ENCODE measurements at places on chromosomes 16 and 17.

GRCh38 chr17:2195729-2196128, 107.9 kb downstream of the SMG6 start:
- DNase-seq, result no peak

- DNase-seq, result no peak
Measured at GRCh38 chr17:3986270-3986938, 22.2 kb upstream of the ATP2A3 start.

- DNase-seq, result peak; percentile 56
Measured at GRCh38 chr16:53433509-53433908, 762 bp upstream of the RBL2 start.

DNA sequence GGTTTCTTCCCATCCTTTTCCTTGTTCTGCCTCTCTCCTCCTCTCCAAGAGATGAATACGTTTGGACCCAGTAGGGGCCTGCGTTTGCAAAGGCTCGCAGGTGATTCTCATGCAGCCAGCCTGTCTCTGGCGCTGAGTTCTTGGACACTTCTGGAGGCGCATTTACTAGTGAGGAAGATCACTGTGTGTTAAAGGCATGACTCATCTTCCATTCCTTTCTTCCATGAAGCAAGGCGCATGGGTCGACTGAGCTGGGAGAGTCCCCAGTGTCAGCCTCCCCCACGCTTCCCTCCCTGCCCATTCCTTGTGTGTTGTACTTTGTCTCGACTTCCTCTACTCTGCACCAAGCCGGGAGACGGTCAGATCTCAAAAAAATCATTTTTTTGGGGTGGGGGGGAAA, 159.9 kb upstream of the EEF2KMT start:
- no peak for DNase-seq

GRCh38 chr17:78899361-78900260, 3.4 kb downstream of the CEP295NL start:
- peak; percentile 16 for DNase-seq

DNA sequence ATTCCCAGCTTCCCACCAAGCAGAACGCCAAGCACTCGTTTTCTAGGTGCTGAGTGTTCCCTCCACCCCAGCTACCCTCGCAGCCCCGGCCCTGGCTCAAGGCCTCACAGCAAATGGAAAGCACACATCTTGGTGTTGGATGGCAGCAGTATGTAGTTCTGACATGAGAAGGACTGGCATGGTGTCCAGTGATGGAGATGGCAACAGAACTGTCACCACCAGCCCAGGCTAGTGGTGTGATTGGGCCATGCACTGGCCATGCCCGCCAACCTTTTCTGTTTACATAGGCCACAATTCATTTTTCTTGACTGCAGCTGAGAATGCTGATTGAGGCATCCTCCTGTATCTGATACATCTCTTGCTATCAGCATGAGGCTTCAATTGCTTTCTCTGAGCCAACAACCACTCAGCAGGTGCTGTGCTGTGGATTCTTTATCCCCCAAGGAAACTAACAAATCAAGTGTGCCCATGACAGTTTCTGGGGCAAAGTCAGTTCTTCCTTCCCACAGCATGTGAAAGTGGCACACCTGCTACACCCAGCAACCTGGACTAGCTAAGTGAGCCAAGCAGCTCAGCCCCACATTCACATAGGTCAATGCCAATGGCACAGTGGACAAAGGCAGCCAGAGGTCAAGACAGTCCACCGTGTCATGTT, 3.8 kb downstream of the SLC12A4 start:
- no peak for DNase-seq

- no peak for DNase-seq
Measured at GRCh38 chr16:79519448-79519847, 81.1 kb downstream of the MAF start.

GRCh38 chr16:82368041-82368440, 198.0 kb upstream of the MPHOSPH6 start:
- DNase-seq, result peak; percentile 55

- no peak for DNase-seq
Measured at GRCh38 chr16:66131156-66131807, 235.2 kb upstream of the CDH5 start.

- DNase-seq, result no peak
Measured at GRCh38 chr17:80443916-80444643, 29.1 kb downstream of the ENDOV start.

DNA sequence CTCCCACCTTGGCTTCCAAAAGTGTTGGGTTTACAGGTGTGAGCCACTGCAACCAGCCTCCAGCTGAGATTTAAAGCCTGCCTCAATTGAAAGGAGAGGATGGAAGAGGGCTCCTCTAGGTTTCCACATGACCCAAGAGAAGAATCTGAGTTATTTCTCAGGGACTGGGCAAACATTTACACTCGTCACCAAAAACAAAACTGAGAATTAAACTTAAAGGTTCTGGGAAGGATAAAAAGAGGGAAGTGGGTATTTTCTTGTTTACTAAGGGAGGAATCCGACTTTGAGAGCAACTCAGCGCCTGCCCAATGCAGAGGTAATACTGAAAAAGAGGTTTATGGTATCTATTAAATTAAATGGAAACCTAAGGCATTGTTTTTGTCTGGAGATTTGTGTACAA, 13.3 kb downstream of the HOXB1 start:
- no peak for DNase-seq

- peak; percentile 15 for DNase-seq
Measured at GRCh38 chr17:27762527-27763305, 37.6 kb downstream of the NOS2 start.

- no peak for DNase-seq
Measured at GRCh38 chr17:19703828-19704613, 12.4 kb downstream of the SLC47A2 start.

DNA sequence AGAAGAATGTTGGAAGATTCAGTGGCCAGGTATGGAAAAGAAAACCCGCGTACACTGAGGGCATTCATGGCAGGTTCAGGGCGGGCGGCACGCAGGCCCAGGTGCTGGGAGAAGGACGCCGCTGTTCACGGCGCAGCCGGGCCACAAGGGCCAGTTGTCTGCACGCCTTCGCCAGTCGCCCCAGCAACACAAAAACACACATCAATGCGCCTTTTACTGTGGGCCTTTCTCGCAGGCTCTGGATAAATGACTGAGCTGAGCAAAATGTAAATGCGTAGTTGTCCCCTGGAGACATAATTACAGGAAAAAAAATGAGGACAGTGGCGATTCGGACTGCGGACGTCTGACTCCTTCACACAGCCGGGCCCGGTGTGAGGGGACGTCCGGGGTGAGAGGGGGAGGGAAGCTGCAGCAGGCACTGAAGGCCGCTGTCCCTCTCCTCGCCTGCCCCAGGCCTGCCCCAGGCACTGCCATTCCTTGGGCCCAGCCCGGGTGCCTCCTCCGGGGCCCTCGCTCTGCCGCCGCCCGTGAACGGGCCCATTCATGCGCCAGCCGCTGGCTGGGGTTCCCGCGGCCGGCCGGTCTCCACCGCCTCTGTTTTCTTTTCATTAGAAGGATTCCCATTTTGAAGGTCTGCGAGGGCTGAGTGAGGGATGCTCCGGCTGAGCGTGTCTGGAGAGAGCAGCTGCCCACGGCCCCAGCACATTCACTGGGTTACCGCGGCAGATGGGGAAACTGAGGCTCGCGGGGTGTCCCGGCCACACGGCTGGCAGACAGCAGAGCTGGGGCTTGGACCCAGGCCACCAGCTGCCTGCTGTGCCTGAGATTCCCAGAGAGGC, 6.5 kb upstream of the ZNF469 start:
- DNase-seq, result no peak

DNA sequence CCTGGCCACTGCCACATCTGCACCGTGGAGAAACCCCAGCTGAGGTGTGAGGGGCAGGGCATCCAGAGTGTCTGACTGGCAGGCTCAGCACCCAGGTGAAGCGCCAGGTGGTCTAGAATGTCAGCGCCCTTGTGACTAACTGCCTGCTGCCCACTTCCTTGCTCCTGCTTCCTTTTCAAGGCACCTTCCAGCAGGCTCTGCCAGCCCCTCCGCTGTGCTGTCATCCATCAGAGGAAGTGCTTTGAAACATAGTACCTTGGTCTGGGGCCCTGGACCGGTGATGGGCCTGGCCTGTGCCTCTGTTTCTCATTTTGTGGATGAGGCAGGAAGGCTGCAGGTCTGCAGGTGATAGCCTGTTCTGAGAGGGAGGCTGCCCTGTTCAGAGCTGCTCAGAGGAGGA, 5.5 kb downstream of the SPNS2 start:
- peak; percentile 32 for DNase-seq

- DNase-seq, result peak; percentile 77
Measured at GRCh38 chr16:68993885-68994284, 111.6 kb upstream of the HAS3 start.

GRCh38 chr17:7132511-7133094, 18.0 kb upstream of the ASGR2 start:
- DNase-seq, result no peak

- no peak for DNase-seq
Measured at GRCh38 chr16:87043231-87044031, 273.8 kb downstream of the C16orf95 start.

DNA sequence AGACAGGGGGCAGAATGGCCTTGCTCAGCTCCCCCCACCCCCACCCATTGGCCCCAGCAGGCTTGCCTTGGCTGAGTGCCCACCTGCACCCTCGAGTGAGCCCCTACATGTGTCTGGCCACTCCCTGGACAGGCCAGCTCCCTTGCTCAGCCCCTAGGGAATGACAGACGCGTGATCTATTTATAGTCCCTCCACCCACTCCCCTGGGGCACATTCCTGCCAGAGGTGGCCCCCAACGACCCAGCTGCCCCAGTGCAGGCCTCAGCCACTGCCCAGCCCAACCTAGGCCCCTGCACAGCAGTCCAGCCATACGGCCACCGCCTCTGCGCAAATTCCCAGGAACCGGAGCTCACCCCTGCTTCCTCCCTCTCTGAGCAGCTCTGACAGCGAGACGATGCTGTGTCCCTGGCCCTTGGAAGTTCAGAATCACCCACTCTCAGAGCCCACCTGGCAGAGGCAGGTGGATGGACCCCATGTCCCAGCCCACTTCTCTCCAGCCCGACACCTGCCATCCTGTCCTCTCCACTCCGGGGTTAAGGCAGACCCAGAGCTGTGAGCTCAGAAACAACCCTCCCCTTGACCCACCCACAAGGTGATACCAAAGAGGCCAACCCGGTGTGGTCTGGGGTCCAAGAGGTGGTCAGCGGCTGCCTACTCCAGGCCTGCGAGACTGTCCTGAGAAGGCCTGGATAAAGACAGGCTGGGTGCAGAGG, 11.5 kb upstream of the P2RX1 start:
- no peak for DNase-seq

GRCh38 chr17:13306310-13306962, 288.6 kb upstream of the ELAC2 start:
- peak; percentile 40 for DNase-seq

DNA sequence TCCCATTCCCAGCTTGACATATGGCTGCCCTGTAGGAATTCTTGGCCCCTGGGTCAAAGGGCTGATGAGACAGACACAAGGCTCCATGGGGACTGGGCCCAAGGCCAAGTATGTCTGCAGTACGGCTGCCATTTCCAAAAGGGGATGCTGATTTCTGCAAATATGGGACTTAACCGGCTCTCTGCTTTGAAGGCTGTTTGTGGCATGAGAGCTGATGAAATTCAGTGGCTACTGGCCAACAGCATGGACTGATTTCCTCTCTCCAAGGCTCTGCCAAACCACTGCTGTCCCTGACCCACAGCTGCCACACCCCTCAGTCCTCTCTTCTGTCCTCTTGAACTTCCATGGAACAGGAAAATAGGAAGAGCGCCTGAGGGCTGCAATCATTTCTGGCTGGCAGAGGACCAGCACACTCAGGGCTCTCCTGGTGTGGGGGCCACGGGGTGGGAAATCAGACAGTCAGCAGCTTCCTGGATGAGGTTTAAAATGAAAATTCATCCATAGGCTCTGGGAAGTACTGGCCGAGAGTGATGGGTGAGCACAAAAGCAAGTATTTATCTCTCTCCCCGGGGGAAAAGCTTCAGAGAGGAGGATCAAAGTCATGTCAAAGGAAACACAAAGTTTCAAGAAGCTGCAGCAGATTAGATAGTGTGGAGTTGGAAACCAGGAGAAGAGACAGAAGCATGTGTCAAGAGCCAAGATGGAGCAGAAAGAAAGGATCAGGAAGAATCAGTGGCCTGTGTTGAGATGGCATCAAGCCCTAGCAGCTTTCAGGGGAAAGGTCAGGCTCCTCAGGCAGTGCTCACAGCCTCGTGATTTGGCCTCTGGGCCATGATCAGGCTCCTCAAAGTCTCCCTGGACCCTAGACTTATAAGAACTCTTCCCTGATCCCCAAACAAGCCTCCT, 64.1 kb upstream of the SREBF1 start:
- no peak for DNase-seq

GRCh38 chr16:12158428-12158827, 181.9 kb downstream of the SNX29 start:
- DNase-seq, result no peak

GRCh38 chr16:56933828-56934598, 2.1 kb downstream of the HERPUD1 start:
- DNase-seq, result no peak

- DNase-seq, result no peak
Measured at GRCh38 chr17:31798205-31798724, 60.8 kb downstream of the COPRS start.

Data from HT-29 (cell line).